AG10803 (cell line): ENCODE measurements at places on chromosomes 13 and 19.
A peak's percentile ranks its signal among the peaks of the same experiment; 100 is the strongest.

- no peak for DNase-seq
These were observed 40.3 kb upstream of the UFM1 start for GRCh38 chr13:38309397-38309796.

GRCh38 chr19:58346961-58347929 lies 6.0 kb downstream of the A1BG start:
- peak; percentile 70 for DNase-seq

- DNase-seq: peak; percentile 97
These were observed at the start of gene ZNF749 for GRCh38 chr19:57435062-57435978. ZNF749 (plus strand) TSS chr19:57435325; CDS start chr19:57435579, 254 bp downstream.

DNA sequence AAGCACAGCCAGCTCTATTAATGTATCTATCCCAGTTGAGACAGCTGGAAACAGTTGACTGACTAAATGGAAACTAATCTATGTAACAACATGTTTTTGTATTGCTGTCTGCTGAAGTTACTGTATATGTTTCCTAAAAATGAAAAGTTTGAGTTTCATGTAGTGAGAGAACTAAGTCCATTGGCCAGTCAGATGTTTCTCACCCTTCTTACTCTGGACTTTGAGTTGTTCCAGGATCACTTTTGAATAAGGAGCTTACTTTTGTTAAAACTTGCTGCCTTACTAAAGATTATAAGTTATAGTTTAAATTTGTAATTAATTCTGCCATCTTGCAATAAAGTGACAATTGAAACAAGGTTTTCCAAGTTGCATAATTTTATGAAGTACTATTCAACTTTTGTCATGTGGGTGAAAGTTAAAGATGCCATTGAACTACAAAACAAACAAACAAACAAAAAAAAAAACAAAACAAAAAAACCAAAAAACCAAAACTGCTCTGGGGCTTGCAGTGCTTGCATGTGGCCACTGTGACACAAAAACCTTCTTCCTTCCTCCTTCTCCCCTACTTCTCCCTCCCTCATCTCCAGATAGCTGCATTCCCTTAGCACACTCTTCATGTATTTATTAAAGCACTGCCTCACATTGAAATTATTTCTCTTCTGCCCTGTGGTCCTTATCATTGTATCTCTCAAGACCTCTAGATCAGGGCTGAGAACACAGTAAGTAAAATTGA lies 15.3 kb downstream of the WDFY2 start:
- DNase-seq: no peak

- DNase-seq: no peak
These were observed 60.9 kb upstream of the USP29 start for GRCh38 chr19:57058871-57059270.

DNA sequence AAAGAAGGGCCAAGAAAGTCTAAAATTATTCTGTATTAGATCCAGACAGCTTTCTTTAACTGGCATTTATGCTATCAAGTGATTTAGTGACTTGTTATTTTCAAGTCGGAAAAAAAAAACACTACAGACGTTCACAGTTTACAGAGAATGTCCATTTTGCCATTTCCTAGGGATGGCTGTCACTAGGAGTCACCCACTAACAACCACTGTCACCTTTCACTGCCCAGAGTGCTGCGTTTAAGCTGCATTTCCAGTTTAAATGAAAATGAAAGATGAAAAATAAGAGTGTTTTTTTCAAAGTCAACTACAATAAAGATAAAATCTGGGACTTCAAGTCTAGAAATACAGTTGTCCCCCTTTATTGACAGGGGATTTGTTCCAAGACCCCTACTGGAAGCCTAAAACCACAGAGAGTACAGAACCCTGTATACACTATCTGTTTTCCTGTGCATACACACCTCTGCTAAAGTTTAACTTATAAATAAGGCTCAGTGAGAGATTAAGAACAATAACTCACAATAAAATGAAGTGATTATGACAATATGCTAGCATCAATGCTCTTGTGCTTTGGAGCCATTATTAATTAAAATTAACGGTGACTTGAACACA lies 112.5 kb downstream of the SACS start:
- no peak for DNase-seq

GRCh38 chr19:39705578-39706188 lies 1.4 kb downstream of the LGALS14 start:
- DNase-seq: no peak

DNA sequence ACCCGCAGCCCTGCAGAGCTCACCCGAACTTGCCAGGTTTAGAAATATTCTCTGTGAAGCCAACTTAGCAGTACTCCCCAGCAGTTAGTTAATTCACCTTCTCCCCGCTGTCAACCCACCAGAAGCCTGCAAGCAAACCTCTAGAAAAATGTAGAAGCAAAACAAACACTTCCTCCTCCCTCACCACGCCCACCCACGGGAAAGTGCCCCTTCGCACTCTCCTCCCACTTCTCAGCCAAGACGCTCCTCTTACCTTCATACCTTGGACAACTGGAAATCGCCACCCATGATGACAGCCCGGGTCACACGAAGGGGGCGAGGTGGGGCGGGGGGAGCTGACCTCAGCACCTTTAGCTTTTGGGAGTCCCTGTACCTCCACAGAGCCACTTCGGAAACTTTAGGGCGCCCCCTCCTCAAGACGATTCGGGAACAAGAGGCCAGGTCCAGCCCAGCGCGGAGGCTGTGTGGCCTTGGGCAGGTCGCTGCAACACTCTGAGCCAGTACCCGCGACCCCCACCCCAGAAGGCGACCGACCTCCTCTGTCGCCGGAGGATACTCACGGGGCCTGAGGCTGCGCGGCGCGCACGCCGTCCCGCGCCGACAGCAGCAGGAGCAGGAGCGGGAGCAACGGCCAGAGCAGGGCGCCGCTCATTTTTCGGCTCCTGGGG lies 485 bp downstream of the CPAMD8 start:
- no peak for DNase-seq

DNA sequence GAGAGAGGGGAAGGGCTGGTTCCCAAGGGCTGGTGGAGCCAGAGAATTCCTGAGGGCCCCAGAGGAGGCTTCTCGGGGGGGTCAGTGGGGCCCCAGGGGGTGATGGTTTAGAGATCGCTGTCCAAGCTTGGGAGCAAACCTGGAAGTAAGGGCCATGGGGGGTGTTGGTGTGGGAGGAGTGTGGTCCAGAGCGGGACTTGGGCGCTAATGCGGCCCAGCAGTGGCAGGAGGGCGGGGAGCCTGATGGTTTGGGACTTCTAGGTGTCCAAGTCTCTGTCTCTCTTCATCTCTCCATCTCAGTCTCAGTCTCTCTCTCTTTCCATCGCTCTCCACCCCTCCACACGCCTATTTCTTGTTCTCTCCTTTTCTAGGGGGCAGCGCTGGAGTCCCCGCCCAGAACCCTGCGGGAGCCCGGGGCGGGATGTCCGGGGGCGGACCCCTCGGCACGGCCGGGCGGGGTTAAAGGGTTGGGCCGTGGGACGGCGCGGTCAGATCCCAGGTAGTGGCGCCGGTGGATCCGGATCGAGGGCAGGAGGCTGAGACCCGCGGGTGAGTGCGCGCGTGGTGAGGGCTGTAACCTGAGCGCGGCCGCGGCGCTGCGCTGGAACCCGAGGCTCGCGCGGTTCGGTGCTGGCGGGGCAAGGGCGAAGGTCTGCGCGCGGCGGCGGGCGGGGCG lies at the start of gene CYP4F22:
CYP4F22 (plus strand) TSS at position 491 of the 676 bp plus-strand sequence. CDS start 16,812 bp downstream, outside the sequence.
- DNase-seq: no peak

DNA sequence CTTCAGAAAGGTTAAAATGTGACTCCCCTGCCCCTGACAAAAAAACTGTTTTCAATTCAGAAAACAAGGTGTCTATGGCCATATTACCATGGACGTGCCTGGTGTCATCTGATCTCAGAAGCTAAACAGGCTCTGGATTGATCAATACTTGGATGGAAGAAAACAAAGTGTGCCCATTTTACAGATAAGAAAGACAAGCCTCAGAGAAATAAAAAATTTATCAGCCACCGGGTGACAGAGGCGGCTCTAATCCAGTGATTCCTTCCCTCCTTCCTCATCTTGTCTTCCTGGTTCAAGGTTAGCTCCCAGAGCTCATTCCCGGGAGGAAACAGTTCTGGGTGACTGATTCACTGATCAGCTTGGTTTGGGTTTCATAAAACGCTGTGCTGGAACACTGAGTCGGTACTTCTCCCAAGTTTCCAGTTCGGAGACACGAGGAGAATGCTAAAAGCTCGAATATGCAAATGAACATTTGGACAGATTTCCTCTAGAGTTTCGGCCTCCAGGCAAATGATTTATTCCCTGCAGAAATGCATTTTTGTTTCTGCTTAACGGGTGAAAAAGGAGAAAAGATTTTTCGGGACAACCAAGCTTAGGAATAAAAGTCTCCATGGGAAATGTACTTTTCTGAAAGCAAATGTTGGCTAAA lies 211.2 kb downstream of the UQCRFS1 start:
- DNase-seq: peak; percentile 52

- DNase-seq: peak; percentile 42
These were observed 1.3 kb downstream of the RFX1 start for GRCh38 chr19:14004619-14005348.
